ENCODE measurements at places on chromosomes 1 and 21.
A peak's percentile ranks its signal among the peaks of the same experiment; 100 is the strongest.

DNA sequence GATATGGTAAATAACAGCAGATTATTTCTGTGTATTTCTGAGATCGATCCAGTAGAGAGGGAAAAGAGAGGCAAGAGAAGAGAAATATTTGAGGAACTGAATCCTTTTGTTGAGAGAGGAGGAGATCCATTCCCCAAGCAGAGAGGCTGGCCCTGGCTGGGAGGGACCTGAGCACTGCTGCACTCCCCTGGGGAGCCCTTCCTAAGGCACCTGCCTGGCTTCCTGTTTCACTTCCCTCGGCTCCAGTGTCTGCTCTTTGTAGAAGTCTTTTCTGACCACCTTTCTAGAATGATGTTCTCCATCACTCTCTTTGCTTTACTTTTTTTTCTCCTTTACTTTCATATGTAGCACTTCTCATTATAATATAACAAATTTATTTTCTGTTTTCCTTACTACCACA is 42.3 kb upstream of the SLC6A9 start:
- DNase-seq = no peak

DNA sequence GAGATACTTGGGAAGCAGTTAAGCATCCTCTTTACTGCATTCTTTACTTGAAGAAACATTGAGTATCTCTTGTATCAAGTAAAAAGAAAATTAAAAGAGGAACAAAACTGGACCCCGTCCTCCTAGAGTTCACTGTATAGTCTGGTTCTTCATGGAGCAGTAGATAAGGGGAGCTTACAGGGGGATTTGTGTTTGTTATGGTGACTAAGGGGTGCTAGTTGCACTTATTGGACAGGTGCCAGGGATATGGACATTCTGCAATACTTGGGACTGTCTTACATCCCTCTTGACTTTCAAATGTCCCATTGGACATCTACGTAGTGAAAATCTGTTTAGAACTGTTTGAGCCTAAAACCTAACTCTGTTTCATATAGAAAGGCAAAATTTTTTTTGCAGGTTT is 67.2 kb downstream of the ALG14 start:
- DNase-seq = no peak

DNA sequence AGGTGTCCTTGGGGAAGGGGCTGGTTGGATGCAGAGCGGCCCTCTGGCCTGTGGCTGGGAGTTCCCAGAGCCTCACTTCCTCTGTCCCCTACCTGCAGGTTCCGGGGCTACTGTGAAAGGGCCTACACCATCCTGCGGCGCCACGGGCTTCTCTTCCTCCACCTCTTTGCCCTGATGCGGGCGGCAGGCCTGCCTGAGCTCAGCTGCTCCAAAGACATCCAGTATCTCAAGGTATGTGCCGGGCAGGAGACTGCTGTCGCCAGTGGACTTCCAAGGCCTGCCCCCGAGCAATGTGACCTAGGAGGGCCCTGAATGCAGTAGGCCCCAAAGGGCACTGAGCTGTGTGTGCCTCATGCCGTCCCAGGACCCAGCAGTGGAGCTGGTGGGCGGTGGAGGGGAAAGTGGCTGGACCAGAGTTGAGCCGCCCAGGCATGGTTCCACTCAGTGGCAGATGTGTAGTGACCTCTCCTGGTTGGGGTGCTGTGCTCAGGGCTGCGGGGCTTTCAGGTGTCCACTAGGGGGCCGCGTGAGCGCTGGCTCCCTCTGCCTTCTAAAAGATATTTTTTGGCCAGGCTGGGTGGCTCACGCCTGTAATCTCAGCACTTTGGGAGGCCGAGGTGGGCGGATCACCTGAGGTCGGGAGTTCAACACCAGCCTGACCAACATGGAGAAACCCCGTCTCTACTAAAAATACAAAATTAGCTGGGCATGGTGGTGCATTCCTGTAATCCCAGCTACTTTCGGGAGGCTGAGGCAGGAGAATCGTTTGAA is 73.4 kb downstream of the PIK3CD start:
- no peak for DNase-seq

DNA sequence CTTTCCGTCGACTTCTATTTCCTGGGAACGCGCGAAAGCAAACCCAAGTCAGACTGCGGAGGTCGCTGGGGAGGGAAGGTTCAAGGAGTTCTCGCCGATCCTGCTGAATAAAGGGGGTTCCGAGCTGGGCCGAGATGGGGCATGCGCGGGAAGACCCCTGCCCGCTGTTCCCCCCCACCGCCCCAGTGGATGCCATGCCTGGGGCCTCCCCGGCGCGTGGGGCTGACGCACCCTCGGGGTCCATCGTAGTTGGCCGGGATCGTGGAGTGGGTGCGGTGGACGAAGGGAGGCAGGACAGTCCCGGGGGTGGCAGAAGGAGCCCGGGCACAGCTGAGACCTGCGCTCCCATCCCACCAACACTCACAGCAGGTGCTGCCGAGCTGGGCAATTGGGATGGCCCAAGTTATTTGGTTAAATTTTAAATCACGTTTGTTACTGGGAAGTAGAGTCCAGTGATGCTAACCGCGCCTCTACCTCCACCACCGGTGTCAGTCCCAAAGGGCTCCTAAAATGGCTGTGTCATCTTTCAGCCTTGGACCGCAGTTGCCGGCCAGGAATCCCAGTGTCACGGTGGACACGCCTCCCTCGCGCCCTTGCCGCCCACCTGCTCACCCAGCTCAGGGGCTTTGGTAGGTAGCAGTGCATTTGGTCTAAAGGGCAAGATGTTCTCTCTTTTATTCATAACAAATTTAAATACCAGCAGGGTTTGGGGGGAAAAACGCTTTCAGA is 801 bp downstream of the MX1 start:
- no peak for DNase-seq

- DNase-seq = no peak
These were observed 1.8 kb upstream of the TTC34 start for GRCh38 chr1:2803086-2803930.

- DNase-seq = no peak
These were observed 61.6 kb upstream of the RUNX3 start for GRCh38 chr1:24991697-24992096.

DNA sequence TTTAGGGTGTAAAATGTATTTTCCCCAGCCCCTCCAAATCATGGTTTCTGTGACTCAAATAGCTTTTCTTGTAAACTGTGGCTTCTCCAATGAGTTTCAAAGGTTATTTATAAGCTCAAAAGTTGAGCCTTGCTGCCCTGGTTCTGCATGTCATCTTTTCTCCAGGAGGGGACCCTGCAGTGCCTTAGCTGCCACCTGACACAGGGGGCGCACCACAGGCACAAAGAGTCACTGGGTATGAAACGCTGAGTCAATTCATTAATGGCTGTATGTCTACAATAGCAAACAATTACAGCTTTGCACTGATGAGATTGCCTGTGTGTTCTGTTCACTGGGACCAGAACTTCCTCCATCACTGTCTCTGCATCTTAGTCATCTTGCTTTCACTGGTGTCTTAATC is 100.8 kb downstream of the PCP4 start:
- no peak for DNase-seq

- no peak for DNase-seq
These were observed 11.1 kb downstream of the PDZK1 start for GRCh38 chr1:145695821-145696629.

GRCh38 chr1:185353124-185353523 is 36.1 kb upstream of the IVNS1ABP start:
- DNase-seq = no peak

DNA sequence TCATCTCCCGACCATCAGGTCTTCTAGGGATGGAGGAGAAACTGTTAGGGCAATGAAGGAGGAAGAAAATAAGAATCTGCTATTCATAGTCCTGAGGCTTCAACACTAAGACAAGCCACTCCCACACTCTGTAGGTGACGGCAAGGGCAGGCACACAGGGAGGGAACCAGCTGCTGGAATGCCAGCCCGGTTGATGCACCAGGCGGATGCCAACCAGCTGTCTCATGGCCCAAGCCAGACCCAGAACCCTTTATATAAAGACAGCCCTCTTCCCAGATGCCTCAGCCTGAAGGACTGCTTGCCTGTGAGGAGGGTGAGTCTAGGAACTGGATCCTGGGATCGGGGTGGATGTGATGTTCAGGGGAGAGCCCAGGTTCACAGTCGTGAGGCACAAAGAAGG is at the start of gene KPRP:
KPRP (plus strand) TSS at position 279 of the 400 bp plus-strand sequence. CDS start 1,564 bp downstream, outside the sequence.
- DNase-seq = no peak

DNA sequence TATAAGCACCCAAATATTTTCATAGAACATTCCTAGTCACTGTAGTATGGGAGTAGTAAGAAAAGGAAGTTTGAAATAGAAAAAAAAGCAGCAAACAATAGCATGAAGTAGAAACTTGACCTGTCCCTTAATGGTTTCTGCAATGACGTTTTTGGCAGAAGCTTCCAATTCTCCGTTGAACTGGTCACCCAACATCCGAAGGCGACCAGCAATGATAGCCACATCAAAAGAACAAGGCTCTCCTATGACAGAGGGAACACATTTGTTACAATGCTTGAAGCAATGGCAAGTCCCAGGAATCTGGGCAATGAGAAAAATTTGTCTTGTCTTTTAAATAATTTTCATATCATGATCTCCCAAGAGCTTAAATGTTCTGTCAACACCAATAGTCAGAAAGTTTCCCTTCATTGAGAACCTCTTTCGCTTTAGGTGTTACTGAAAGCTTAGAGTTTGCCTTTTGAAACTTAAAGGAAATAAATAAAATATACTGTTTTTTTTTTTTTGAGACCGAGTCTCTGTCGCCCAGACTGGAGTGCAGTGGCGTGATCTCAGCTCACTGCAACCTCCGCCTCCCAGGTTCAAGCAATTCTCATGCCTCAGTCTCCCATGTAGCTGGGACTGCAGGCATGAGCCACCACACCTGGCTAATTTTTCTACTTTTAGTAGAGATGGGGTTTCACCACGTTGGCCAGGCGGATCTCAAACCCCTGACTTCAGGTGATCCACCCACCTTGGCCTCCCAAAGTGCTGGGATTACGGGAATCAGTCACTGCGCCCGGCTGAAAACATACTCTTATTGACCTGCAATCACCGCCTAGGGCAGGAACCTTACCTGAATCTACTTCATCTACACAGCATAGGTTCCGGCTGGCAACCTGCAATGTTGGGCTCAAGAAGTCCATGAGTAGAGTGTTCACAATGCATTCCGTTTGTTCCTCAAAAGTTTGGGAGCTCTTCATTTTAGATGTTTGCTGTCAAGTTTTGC is 672 bp downstream of the BCL2L15 start:
- no peak for DNase-seq

- no peak for DNase-seq
These were observed 175.0 kb upstream of the HMCN1 start for GRCh38 chr1:185559151-185559550.

GRCh38 chr1:39845569-39846566 is 37.4 kb downstream of the TRIT1 start:
- DNase-seq = peak; percentile 62

DNA sequence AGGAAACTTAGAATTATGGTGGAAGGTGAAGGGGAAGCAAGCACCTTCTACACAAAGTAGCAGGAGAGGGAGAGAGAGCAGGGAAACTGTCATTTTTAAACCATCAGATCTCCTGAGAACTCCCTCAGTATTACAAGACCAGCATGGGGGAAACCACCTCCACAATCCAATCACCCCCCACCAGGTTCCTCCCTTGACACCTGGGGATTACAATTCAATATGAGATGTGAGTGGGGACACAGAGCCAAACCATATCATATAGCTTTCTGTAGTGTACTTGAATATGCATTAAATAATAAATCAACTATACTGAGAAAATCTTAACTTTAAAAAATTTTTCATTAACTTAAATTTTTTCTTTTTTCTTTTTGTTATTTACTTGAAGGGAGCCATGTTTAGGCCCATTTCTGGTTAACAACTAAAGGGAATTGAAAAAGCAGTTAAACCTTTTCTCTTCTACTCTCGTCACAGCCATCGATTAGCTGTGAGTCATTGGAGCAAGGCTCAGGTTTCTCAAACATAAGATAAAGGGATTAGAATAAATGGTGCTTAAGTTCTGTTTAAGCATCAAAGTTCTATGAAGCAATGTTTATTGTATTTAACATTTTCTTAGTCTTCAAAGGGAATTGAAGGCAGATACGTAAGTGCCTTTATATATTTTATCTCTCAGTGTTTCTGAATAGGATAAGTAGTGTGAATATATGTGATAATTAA is 72.2 kb upstream of the DPT start:
- DNase-seq = no peak

DNA sequence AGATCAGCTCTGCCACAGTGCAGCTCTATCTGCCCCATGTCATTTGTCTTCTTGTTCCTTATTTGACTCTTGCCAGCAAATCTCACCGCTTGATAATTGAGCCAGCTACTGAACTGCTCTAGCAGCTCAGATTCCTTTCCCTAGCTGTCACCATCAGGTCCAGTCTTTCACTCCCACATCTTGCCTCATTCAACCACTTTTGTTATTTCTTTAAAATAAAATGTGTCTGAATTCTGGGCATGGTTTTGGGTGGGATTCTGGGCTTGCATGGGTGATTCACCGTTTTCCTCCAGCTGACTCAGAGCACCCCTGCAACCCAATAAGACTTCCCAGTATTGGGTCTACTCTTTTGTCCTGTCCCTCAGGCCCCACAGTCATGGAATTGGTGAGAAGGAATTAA is 215.7 kb downstream of the DSCAM start:
- DNase-seq = no peak

- DNase-seq = no peak
These were observed 21.1 kb downstream of the CRYAA start for GRCh38 chr21:43189936-43190335.

GRCh38 chr1:219264561-219264960 is 90.9 kb downstream of the LYPLAL1 start:
- no peak for DNase-seq

- DNase-seq = no peak
These were observed 24.9 kb upstream of the C1QA start for GRCh38 chr1:22611530-22611947.

Measured in NCI-H1048 (cell line).